ENCODE measurements at places on chromosomes 11 and 22.

GRCh38 chr11:17631702-17632365 is 84.8 kb downstream of the OTOG start:
- DNase-seq, result no peak

- DNase-seq, result no peak
Measured at GRCh38 chr11:2077061-2077802, 62.0 kb downstream of the IGF2 start.

GRCh38 chr11:69302447-69303020 is 8.6 kb downstream of the MYEOV start:
- no peak for DNase-seq

DNA sequence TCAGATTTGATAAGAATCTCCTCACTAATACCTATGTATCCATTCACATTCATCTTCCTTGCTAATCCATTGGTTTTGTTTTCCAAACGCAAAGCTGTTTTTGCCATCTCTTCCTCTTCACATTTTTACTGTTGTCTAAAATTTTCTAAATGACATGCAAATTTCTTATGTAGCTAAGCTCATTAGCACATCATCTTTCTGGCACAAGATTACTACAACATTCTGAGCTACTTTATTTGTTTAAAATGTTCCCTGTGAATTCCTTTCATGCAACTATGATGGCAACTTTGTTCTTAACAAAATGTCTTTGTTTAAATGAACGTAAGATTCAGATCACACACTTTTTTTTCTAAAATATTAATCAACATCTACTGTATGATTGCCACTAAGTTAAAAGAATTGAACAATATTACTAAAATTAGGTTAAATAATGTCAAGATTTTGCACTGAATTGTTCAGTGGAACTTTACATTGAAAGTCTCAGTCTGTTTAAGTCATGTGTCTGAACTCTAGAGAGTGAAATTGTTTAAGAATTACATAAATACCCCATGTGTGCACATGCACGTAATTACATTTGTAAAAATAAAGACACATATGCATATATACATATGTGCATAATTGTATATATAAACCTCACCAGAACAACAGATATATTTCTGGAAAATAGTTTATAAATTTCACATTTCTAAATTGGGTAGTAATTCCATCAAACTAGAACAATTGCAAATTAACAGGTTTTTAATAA is 688.4 kb downstream of the CNTN5 start:
- DNase-seq, result no peak

DNA sequence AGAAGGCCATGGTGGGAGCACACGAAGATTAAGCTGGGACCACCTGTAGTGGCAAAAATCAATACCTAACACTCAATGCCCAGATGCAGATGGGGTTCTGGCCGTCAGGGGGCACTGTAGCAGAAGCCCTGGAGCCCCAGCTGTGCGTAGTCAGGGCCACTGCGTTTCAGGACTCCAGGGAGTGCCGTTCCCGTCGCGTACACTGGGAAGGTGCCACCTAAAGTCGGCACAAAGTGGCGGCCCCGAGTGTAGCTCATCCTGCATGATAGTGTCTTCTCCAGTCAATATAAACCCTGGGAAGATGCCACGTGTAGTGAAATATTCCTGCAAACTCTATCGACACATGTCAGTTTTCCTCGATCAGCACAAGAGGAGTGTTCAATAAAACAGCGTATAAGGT is 123.8 kb upstream of the NTM start:
- no peak for DNase-seq

DNA sequence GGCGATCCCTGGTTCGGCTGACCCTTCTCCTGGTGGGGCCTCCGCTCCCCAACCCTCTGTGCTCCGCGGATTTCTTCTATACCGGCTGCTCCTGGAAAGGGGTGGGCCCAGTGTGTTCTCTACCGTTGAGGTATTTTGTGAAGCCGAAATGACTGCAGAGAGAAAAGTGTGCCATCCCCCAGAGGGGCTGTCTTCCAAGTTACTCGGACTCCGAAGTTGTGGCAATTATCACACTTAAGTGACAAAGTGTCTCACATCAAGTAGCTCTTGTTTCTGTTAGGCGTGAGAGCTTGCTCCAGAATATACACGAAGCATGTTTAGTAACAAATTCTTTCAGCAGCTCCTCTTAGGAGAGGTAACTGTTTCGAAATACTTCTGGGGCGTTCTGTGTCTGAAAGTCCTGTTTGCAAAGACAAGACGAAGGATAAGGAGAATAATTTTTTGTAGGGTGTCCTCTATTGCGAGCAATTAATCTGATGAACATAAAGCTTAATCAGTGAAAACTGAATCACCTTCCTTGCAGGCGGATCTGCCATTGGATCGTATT is 434 bp downstream of the XPNPEP3 start:
- no peak for DNase-seq

- no peak for DNase-seq
Measured at GRCh38 chr11:75463106-75463774, 30.2 kb upstream of the KLHL35 start.

DNA sequence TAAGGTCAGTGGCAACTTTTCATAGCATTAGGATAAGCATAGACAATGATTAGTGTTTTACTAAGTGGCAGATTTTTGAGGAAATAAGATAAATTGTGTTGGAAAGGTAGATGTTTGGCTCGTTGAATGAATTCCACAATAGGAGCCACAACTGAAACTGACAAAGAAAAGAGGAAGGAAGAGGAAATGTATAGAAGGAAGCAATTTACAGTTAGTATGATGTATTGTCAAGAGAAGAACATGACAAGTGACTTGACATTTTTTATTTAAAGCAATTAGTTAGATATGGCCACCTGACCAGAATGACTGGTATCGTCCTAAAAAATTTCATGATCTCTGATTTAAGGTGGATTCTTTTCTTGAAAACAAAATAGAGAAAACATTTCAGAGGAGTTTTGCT is 3.1 kb upstream of the RAG2 start:
- DNase-seq, result no peak

- no peak for DNase-seq
Measured at GRCh38 chr11:69411257-69411924, 70.1 kb upstream of the LINC01488 start.

DNA sequence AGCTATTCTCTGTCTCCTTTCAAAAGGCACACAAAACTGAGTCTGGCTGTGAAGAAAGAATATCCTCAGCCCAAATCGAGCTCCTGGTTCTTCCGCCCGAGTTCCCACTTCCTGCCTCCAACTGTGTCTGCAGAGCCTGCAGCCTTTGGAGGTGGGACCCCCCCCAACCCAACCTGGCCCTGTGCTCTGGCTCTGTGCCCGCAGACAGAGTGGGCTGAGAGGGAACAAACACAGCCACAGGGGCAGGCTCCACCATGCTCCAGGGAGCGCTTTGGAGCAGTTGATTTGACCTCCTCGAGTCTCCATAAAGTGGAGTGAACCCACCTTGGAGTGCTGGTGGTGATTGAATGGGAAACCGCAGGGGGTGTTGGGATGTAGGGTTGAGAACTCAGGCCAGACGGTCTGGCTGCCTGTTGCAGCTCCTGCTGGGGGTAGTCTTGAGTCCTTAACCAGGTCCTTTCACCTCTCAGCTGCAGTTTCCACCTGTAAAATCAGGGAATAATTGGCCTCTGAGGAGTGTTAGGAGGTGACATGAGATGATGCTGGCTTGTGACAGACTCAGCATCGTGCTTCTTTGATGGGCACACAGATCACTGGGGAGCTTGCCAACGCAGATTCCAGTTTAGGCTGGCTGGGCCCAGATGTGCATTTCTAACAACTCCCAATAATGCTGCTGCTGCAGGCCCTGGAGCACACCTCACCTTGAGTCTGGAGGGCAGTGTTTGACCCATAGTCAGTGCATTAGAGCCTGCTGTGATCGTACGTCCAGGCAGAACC is 11.4 kb downstream of the DAGLA start:
- no peak for DNase-seq

DNA sequence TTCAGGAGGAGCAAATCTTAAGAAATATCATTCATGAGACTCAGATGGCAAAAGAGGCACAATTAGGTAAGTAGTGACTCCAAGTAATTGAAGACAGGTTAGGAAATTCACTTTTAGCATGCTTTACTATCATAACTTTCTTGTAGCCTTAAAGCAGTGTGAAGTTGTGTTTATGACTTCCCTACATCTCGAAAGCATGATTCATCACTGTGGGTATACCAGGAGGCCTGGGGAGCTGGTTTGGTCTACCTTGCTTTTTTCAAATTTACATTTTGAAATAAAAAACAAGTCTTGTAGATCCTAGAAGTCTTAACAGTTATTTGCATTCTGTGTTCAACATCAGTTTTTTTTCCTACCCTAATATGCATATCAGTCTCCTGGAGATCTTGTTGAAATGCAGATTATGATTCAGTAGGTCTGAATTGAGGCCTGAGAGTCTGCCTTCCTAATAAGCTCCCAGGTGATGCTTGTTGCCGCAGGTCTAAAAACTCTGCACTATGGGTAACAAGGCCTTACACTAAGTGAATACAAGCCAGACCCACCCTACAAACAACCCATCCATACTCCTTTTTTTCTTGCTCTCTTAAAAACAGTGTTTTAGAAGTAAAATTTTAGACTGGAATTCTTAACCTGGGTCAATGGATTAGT is 41.4 kb downstream of the TTC17 start:
- DNase-seq, result no peak

- DNase-seq, result no peak
Measured at GRCh38 chr11:32006799-32007388, 84.0 kb upstream of the RCN1 start.

DNA sequence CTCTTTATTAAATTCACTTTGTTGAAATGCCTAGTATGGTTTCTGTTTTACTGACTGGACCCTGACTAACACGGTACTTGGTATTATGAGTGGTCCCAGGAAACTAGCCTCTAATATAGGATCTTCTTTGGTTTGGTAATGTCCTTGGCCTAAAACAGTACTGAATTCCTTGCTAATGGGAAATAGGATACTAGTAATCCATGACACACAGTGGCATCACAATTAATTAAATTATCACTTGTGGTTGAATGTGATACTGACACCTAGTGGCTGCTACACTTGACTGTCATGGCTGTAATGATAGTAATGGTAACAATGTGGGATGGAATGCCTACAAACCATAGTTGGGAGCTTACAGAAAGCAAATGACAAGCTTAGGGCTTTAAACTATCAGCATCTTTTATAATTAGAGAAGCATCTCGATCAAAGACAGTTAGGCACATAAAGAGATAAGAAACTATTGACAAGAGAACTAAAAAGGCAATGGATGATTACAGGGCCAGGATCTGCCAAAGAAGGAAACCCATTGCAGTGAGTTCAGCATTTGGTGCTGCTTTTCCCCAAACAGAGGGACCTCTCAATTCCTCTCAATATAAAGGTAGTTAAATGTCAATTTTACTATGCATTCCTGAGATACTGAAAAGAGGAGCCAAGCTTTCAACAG is 8.6 kb downstream of the DNHD1 start:
- DNase-seq, result no peak

GRCh38 chr22:32951807-32952153 is 106.4 kb downstream of the SYN3 start:
- no peak for DNase-seq

GRCh38 chr22:17085277-17086181 is 729 bp downstream of the IL17RA start:
- no peak for DNase-seq

DNA sequence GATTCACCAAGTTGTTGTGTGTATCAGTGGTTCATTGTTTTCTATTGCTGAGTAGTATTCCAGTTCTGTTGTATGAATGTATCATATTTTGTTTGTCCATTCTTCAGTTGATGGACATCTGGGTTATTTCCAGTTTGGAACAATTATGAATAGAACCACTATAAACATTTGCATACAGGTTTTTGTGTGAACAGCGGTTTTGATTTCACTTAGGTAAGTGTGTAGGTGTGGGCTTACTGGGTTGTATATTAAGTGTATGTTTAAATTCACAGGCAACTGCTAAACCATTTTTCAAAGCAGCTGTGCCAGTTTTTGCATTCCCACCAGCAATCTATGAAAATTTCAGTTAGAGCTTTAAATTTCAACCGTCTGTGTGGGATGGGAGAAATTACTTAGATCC is 217.8 kb downstream of the NELL1 start:
- DNase-seq, result no peak

- DNase-seq, result no peak
Measured at GRCh38 chr22:25728071-25728470, 13.9 kb upstream of the MYO18B start.

- peak; percentile 12 for DNase-seq
Measured at GRCh38 chr22:36644333-36644757, 59.2 kb downstream of the CACNG2 start.

GRCh38 chr22:17994424-17995108 is 29.8 kb downstream of the MICAL3 start:
- DNase-seq, result no peak

DNA sequence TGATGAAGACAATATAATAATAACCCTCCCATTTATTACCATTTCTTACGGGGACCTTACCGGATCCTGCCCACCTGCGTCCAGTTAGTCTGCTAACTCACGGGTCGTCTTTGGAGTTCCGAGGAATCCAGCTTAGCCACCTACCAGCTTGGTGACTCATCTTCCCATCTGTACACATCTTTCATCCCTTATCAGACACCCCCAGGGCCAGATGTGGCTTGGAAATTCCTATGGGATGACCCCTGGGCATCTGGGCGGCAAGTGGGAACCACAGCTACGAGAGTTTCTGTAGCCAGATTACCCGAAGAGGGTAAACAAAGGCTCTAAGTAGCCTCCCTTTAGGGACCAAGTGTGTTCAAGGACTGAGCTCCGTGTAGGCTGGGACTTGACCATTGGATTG is 12.8 kb upstream of the PRR5 start:
- DNase-seq, result no peak

GRCh38 chr11:133166662-133167061 is 365.6 kb downstream of the OPCML start:
- DNase-seq, result no peak

DNA sequence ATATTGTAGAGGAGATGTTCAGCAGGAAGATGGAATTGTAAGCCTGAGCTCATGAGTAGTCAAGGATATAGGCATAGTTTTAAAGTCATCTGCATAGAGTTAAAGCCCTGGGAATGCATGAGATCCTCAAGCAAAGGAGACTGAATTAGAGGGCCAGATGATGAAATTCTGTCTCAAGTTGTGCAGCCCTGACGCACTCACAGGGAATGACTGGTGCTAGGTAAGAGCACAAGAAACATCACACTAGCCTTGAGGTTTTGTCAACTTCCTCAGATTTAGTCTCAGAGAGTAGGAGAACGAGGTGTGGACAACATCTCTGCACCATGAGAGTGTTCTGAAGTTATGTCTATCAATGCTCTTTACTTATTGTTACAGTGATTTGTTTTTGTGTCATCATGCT is 5.8 kb downstream of the RAB38 start:
- DNase-seq, result no peak

GRCh38 chr11:45654231-45655011 is 11.0 kb downstream of the CHST1 start:
- DNase-seq, result no peak

- DNase-seq, result no peak
Measured at GRCh38 chr11:79383874-79384273, 57.0 kb downstream of the TENM4 start.

GRCh38 chr22:33303099-33303498 is 244.9 kb upstream of the SYN3 start:
- DNase-seq, result no peak

GRCh38 chr22:20550851-20551744 is 43.7 kb downstream of the MED15 start:
- DNase-seq, result peak; percentile 18

- DNase-seq, result no peak
Measured at GRCh38 chr11:26201411-26201810, 130.5 kb upstream of the ANO3 start.

- DNase-seq, result peak; percentile 9
Measured at GRCh38 chr11:45145379-45146071, 914 bp upstream of the PRDM11 start.

- no peak for DNase-seq
Measured at GRCh38 chr11:116885951-116886655, 48.7 kb upstream of the APOA1 start.

- no peak for DNase-seq
Measured at GRCh38 chr22:42697542-42698013, 23.1 kb downstream of the A4GALT start.
